OCI-M1 (cell line): ENCODE measurements at places on chromosomes 11 and 22.

GRCh38 chr22:17199003-17199731, 20.1 kb downstream of the ADA2 start:
- no peak for DNase-seq

- DNase-seq = peak; percentile 30
Observed at GRCh38 chr11:120013325-120014250, 124.3 kb downstream of the TRIM29 start.

GRCh38 chr11:450809-451451, 851 bp downstream of the PTDSS2 start:
- DNase-seq = peak; percentile 77

DNA sequence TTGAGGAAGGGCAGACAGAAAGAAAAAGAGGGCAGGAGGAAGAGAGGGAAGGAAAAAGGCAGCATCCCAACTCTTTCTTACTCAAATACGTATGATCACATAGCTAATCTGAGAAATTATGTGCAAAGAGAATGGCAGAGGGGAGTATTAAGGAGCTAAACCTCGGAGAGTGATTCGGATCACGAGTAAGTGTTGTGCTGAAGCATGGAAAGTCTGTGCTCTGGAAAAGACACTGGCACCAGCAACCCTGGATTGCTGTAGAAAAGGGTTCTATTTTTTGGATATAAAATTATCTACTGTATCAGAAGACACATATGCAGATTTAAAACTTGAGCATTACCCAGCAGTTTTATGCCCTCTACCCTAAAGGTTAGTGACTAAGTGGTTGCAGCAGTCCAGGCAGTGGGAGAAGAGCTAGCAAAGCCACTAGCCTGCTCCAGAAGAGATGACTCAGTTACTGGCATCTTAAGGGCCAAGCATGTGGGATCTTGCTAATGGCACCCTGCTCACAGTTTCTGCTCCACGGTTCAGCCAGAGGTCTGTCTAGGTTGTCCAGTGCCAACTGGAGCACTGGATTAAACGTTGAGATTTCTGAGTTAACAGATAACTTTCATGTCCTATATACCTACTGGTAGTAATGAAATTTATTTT, 151.7 kb downstream of the SWAP70 start:
- DNase-seq = no peak

GRCh38 chr11:69088676-69089146, 40.0 kb downstream of the TPCN2 start:
- peak; percentile 98 for DNase-seq
